ENCODE measurements at places on chromosomes 4 and X. TPM values are rescaled to one million over a fixed set of nuclear protein-coding genes. Genes with fewer than 3 reads are reported as not detected.

Gene ANAPC4
- total RNA-seq = 22.7 TPM

Gene ACE2
- total RNA-seq = 0.04 TPM

Gene TREX2
- 0.49 TPM for total RNA-seq

Gene ASMTL
- 9.4 TPM for total RNA-seq

Gene CC2D2A
- 20.8 TPM for total RNA-seq

Gene STAP1
- 0.04 TPM for total RNA-seq

Gene SLIT2
- 10.7 TPM for total RNA-seq

Gene AFM
- total RNA-seq = not detected

Gene C1QTNF7
- total RNA-seq = 2.8 TPM

Gene RHOXF1
- 0.09 TPM for total RNA-seq

Gene CNGA1
- 0.35 TPM for total RNA-seq

Gene ZNF330
- 29.6 TPM for total RNA-seq

Gene TMEM154
- 0.66 TPM for total RNA-seq

Gene RHOXF2
- not detected for total RNA-seq

Gene PCDH18
- total RNA-seq = 74.5 TPM

Gene ASMT
- 0.13 TPM for total RNA-seq

Gene NLRP2B
- total RNA-seq = 0.04 TPM

Gene MAGEA4
- total RNA-seq = not detected

Gene ARHGEF38
- not detected for total RNA-seq

Gene LANCL3
- total RNA-seq = 0.13 TPM

Gene BRS3
- total RNA-seq = not detected

Gene TXLNG
- total RNA-seq = 7.6 TPM

Gene PASD1
- total RNA-seq = 0.04 TPM

Gene LRP2BP
- total RNA-seq = 4.1 TPM

Gene BEX5
- 0.09 TPM for total RNA-seq

Gene CT45A7
- not detected for total RNA-seq

Gene ZMAT1
- total RNA-seq = 1.9 TPM

Gene RTL9
- 0.80 TPM for total RNA-seq

Gene MEPE
- total RNA-seq = not detected

Gene FHDC1
- total RNA-seq = 3.6 TPM

Gene USP17L28
- total RNA-seq = not detected

Gene STBD1
- total RNA-seq = 30.9 TPM

Gene TMPRSS11E
- not detected for total RNA-seq

Gene ASB12
- 9.5 TPM for total RNA-seq

Gene VSIG4
- total RNA-seq = 15.4 TPM

Gene SASH3
- 2.4 TPM for total RNA-seq

Gene CLCN4
- 15.2 TPM for total RNA-seq

Gene RIPPLY1
- 0.53 TPM for total RNA-seq

Gene AASDH
- 15.7 TPM for total RNA-seq

Data from muscle of leg (tissue), 16 donors.